ENCODE measurements at places on chromosomes 6 and 20.

DNA sequence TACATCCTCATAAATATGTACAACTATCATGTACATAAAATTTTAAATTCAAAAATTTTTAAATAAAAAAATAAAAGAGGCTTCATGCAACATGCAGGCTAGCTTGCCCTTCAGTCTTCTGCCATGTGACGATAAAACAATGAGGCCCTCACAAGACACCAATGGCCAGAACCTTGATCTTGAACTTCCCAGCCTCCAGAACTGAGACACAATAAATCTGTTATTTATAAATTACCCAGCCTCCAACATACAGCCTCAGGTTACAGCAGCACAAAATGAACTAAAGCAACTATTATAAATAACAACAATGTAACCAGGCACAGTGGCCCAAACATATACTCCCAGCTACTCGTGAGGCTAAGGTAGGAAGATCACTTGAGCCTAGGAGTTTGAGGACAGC is 42.8 kb downstream of the SERAC1 start:
- DNase-seq, result no peak

DNA sequence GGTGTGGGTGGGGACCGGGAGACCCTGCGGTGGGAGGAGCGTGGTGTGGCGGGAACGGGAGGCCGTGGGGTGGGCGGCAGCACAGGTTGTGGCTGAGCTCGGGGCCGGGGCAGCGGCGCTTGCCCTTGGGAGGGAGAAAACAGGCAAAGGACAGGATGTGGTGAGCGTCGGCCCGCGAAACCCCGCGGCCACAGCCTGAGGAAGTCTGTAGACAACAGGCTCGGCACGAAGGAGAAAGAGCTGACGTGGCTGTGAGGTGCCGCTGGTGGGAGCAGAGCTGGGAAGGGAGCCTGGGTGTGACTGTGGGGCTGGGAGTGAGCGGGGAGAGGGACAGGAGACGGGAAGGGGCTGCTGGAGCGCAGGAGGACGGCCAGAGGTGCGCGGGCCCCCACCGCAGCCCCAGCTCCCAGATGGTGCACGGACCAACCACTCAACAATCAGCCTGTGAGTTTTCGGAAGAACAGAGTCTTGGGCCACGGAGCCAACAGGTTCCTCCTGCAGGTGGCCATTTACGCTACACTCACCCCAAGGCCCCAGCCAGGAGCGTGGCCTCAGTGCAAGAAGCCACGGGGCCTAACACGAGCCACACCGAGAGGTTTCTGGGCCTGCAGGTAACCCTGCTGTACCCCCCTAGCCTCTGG is 202.8 kb downstream of the DLL1 start:
- peak; percentile 72 for DNase-seq

DNA sequence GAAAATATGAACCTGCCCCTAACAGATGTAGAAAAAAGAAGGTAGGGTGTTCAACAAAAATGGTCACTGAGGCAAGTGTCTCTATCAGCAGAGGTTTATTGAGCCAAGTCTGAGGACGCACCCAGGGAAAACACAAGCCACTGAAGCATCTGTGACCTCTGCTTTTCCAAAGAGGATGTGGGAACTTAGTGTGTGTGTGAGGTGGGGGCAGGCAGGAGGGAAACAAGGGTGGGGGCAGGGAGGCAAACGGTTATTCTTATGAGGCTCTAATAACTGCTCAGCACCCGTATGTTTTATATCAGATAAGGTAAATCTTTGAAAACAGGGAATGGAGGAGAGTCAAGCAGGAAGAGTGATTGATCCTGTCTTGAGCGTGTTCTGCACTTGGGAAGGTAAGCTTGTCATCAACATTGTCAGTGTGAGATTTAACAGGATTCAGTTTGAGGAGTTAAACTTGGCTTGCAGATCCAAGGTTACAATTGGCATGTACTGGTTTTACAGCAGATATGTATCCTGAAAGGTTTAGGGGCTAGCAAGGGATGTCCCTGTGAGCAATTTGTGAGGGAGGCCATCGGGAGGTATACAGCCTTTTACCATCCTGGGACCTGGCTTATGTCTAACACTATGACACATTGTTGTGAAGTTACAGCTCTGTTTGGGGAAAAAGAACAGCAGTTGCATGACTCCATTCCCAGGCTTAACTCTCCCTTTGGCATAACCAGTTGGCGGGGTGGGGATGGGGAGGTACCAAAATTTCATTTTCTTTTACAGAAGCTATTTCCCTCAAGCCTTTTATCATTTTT is 33.7 kb downstream of the NINL start:
- no peak for DNase-seq

GRCh38 chr6:164286011-164286410 is 871.5 kb downstream of the QKI start:
- no peak for DNase-seq

GRCh38 chr20:61832181-61832580 is 233.5 kb downstream of the TAF4 start:
- DNase-seq, result no peak

DNA sequence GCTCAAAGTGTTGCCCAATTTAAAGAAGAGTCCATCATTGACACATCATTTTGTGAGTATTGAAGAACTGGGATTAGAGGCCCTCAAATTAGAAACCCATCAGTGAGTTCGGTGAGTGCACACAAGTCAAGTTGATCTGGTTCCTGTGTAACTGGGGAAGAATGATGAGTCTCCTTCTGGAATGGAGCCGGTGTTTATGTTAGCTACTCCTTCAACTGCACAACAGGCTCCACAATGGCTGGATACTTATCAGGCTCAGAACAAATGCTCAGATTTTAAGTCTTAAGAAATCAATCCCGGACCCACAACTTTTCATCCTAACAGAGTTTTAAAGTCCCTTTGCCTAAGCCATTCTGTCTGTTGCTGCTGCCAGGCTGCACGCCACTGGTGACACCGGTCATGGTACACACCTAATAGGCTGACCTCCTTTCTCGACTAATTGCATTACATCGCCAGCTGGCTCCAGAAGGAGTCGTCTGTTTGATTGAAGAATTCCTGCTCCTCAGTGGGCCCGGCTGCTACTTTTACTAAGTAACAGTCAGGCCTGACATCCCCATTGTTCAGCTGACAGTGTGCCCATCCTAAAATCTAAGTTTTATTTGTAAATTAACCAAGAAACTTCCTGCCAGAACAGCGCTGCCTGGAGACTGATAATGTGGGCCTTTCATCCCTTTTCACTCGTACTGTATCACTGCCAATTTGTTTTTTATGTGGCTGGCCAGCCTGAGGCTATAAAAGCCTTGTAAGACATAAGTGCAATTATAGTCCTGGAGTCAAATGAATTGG is 130.4 kb downstream of the INSM1 start:
- no peak for DNase-seq

- DNase-seq, result no peak
Measured at GRCh38 chr6:147040121-147040910, 163.9 kb upstream of the STXBP5 start.

DNA sequence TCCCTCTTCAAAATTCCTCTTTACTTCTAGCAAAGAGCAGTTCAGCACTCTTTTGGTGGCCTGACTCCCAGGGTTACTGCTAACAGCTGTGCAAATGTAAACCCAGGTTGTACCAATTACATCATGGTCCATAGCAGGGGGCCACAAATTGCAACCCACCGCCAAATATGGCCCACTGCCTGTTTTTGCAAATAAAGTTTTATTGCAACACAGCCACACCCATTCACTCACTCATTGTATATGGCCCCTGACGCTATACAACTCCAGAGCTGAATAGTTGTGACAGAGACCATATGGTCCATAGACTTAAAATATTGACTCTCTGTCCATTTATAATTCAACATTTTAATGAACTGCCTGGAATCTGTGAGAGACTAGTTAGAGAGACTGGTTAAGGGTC is 233.4 kb downstream of the NFATC2 start:
- no peak for DNase-seq

- no peak for DNase-seq
Measured at GRCh38 chr6:22436134-22436533, 133.2 kb upstream of the HDGFL1 start.

- DNase-seq, result no peak
Measured at GRCh38 chr20:13744352-13744751, 40.4 kb downstream of the ESF1 start.

GRCh38 chr6:70234561-70235236 is 68.2 kb downstream of the COL9A1 start:
- DNase-seq, result no peak

DNA sequence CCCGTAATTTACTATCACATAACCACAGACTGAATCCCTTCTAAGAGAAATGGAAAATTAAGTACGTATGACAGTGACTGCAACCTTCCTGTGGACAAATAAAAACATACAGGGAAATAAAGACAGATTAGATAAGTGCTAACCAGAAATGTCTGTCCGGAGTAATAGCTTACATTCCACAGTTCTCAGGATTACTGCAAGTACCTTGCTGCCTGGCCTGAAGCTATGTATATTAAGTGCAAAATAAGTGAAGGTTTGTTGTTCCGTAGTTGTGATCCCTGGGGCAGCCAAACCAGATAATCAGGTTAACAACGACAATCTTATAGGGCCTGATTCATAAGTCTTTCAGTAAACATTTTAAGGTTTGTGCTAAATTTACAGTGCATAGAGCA is 2.8 kb downstream of the NEDD9 start:
- no peak for DNase-seq

- DNase-seq, result no peak
Measured at GRCh38 chr6:75211920-75212590, 6.2 kb upstream of the COL12A1 start.

DNA sequence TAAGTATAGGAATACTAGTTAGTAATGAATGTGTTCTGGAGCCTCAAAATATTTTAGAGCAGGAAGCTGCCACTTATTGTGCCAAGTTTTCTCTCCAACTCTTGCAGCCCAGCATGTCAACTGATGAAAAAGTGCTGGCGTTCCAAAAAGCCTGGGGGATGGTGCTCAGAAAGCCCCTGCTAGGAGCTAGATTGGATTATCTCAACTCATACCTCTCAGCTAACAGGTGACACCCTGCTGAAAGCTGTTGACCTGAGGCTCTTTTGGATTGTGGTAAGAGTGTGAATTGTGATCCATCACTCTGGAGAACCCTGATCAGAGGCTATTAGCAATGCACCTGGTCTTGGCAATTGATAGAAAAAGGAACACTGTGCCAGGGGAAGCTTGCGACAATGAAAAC is 580.4 kb downstream of the EYS start:
- DNase-seq, result no peak

DNA sequence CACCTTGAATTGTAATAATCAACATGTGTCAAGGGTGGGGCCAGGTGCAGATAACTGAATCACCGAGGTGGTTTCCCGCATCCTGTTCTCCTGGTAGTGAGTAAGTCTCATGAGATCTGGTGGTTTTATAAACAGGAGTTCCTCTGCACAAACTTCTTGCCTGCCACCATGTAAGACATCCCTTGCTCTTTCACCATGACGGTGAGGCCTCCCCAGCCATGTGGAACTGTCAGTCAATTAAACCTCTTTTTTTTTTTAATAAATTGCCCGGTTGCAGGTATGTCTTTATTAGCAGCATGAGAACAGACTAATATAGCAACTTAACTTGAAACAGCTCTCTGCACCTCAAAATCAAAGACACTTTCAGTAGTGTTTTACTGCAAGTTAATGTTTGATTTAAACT is 121.6 kb downstream of the OGFRL1 start:
- no peak for DNase-seq

Measured in CD4-positive, alpha-beta T cell treated with Interleukin-6 for 4 hours (primary cell).